Heart left ventricle (tissue), 16 donors: ENCODE measurements at places on chromosomes 16 and 17. TPM values are rescaled to one million over a fixed set of nuclear protein-coding genes. Genes with fewer than 3 reads are reported as not detected.

GRCh38 chr17:83189044-83190003 lies 109.9 kb downstream of the METRNL start:
- DNase-seq: peak; percentile 47

- no peak for DNase-seq
These were observed 63.4 kb upstream of the CDH11 start for GRCh38 chr16:65185241-65185778.

GRCh38 chr16:10745841-10746240 lies 2.2 kb downstream of the NUBP1 start:
- DNase-seq: no peak

DNA sequence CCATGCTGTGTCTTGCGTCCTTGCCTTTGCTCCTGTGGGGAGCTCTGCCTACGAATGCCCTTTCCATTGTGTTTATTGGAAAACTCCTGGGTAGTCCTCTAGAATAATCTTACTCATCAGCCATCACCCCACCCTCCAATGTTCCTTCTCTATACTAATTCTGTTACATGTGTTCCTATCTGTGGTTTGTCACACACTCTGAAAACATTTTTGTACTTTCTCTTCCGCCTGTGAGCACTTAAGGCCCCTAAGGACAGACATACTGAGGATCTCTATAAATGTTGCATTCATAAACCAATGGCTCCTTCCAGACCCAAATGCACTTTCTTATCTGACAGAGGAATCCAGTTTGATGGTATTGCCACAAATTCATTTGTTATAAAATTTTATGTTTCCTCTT lies 53.9 kb upstream of the MON1B start:
- DNase-seq: no peak

Gene SIAH1
- total RNA-seq: 15.6 TPM

Gene AIPL1
- not detected for total RNA-seq

Gene ELMO3
- 0.96 TPM for total RNA-seq
